Central memory CD8-positive, alpha-beta T cell (primary cell): ENCODE measurements at places on chromosomes 12 and 14.

DNA sequence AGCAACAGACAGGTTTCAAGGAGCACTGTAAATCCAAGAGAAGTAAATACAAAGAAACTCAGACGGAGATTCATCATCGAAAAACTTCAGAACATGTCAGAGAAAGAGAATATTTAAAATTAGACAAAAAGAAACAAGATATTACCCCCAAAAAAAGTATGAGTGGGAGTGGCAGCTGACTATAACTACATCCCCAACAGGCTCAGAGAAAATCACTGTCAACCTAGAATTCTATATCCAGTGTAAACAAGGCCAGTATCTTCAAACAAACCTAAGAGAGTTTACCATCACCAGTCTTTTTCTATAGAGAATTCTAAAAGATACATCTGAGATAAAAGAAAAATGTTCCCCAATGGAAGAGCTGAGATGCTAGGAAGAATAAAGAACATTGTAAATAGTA lies 39.6 kb downstream of the CRY1 start:
- no peak for DNase-seq
- H3K4me3 ChIP-seq = no peak overlapping the region
- peaks cover 11% of the 10 kb centered on the region for H3K4me1 ChIP-seq
- H3K36me3 ChIP-seq = peaks cover 7% of the 10 kb centered on the region
- H3K27me3 ChIP-seq = no peaks in the 10 kb centered on the region

DNA sequence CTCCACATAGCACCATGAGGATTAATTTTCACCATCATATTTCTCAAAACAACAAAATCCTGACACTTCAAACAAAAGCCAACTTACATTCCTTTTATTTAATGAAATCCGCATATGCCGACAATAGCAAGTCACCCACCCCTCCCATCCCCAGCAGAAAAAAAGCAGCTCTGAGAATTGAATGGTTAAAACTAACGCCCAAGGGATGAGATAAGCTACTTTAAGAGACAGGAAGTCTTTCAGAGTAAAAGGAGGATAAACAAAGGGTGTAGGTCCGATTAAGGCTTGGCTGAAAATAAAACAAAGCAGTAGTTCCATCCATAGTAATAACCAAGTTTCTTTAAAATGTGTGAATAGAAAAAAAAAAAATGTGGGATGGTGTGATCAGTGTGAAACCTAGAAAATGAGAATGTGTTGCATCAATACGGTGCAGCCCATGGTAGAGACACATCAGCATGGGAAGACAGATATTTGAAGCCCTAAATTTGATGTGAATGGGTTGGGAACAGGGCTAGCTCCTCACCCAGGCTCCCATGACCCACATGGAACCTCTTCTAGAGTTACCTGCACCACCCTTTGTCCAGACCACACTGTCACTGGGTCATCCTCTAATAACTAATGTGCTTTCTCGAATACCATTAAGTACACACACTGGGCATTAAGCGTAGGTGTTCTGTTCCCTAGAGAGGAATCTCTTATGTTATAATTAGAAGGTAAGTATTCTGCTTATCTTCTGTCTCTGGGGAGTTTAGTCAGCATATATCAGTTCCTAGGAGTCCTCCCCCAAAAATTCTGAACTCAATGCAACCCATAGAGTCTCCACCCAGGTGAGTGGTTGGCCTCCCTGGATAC lies 31.7 kb downstream of the RTRAF start:
- H3K4me1 ChIP-seq = peaks cover 6% of the 10 kb centered on the region
- no peak overlapping the region for H3K4me3 ChIP-seq
- no peak overlapping the region for H3K27ac ChIP-seq
- H3K27me3 ChIP-seq = peaks cover 7% of the 10 kb centered on the region
- no peak for DNase-seq
- no peaks in the 10 kb centered on the region for H3K36me3 ChIP-seq

DNA sequence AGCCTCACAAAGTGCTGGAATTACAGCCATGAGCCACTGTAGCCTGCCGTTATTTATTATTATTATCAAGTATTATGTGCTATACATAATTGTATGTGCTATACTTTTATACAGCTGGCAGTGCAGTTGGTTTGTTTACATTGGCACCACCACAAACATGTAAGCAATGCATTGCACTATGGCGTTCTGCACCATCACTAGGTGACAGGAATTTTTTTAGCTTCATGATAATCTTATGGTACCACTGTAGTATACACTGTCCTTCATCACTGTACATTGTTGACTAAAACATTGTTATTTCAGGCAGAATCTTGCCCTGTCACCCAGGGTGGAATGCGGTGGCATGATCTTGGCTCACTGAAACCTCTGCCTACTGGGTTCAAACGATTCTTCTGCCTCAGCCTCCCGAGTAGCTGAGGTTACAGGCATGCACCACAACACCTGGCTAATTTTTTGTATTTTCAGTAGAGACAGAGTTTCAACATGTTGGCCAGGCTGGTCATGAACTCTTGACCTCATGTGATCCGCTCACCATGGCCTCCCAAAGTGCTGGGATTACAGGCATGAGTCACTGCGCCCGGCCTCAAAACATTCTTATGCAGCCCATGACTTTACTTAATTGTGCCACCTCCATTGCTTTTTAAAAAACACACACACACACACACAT lies 17.1 kb downstream of the MRPL42 start:
- no peak overlapping the region for H3K4me3 ChIP-seq
- H3K36me3 ChIP-seq = peaks cover 26% of the 10 kb centered on the region
- H3K4me1 ChIP-seq = no peaks in the 10 kb centered on the region
- no peaks in the 10 kb centered on the region for H3K27me3 ChIP-seq

GRCh38 chr14:81801921-81802320 lies 268.3 kb upstream of the SEL1L start:
- H3K4me3 ChIP-seq = no peak overlapping the region
- no peak for DNase-seq
- peaks cover 2% of the 10 kb centered on the region for H3K36me3 ChIP-seq
- no peaks in the 10 kb centered on the region for H3K27me3 ChIP-seq
- no peak overlapping the region for H3K27ac ChIP-seq

DNA sequence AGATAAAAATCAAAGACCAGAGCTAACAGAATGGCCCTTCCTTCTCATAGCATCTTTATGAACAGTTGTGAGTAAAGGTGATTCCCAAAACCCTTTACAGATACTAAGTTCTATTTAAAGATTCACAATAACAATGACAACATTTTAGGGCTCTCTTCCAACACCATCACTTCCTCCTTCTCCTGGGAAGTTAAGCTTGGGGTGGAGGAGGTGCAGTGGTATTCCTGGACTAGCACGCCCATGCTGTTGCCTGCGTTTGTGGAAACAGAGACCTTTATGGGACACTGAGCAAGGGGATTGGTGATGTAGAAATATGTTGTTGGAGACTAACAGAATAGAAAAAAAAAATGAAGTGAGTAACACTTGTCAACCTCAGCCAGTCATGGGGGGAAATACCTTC lies 22.5 kb downstream of the SYNE2 start:
- H3K27me3 ChIP-seq = no peaks in the 10 kb centered on the region
- DNase-seq = no peak
- no peak overlapping the region for H3K4me3 ChIP-seq
- H3K27ac ChIP-seq = peak overlapping the region; percentile 48
- H3K36me3 ChIP-seq = peaks cover 5% of the 10 kb centered on the region

DNA sequence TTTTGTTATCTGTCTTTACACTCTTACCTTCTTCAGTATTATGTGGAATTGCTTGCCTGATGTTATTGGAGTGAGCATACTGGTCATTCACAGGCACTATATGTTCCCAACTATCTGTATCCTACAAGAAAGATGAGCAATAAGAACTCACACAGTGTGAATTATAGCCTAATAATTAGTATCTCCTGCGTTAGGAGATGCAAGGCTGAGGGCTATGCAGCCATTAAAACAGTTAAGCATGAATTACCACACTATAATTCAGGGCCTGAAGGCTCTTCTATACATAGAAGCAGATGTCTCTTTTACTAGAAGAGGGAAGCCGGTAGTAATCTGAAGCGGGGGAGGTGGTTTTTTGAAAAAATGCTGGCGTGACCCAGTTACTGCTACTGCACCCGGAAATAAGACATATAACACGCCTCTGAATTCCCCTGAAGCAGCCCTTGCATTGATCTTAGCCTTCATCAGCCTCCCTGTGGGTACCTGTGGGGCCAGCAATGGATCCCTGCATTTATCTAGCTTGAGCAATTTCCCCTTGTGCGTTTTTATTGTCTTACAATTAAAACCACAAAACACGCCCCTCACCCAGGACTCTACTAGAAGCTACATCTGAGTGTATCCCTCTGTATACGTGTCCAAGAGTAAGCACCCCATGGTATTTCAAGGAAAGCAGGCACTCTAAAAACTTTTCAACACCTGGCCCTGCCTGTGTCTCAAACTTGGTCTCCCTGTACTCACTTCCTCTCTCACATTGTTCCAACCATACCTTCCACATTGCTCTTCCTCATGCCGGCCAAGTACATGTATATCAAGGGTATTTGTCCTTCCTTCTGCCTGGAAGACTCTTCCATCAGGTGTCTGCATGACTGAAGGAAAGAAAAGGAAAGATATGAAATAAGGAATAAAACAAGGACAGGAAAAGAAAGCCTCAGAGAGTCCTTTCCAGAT lies 210.9 kb upstream of the ARID2 start:
- no peaks in the 10 kb centered on the region for H3K27me3 ChIP-seq
- H3K36me3 ChIP-seq = no peaks in the 10 kb centered on the region
- peak; percentile 18 for DNase-seq
- peaks cover 13% of the 10 kb centered on the region for H3K4me1 ChIP-seq
- no peak overlapping the region for H3K4me3 ChIP-seq

GRCh38 chr14:31677630-31678029 lies 116.4 kb downstream of the NUBPL start:
- H3K36me3 ChIP-seq = no peaks in the 10 kb centered on the region
- DNase-seq = no peak
- H3K4me3 ChIP-seq = no peak overlapping the region
- no peak overlapping the region for H3K27ac ChIP-seq
- H3K4me1 ChIP-seq = no peaks in the 10 kb centered on the region

- H3K4me3 ChIP-seq = no peak overlapping the region
- H3K36me3 ChIP-seq = peaks cover 5% of the 10 kb centered on the region
- DNase-seq = no peak
- H3K27ac ChIP-seq = no peak overlapping the region
Measured at GRCh38 chr14:92973261-92973797, 50.4 kb downstream of the CHGA start.

DNA sequence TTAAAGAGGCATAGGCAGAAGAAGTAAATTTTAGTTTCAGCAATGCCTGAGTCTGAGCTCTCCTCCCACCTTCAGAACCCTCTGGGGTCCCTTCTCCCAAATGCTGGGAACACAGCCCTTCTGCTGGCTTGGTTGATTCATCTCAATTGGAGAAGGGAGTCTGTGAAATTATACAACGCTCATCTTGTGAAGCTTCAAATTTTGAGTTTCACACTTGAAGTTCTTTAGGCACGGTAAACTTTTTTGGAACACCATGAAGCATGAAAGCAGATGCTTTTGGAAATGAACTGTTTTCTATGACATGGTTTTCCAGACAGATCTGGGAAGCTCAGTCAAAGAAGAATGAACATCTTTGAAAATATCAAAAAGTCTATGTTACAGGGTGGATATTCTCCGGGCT lies 69.9 kb downstream of the TBK1 start:
- H3K4me3 ChIP-seq = no peak overlapping the region
- H3K4me1 ChIP-seq = no peaks in the 10 kb centered on the region
- no peaks in the 10 kb centered on the region for H3K27me3 ChIP-seq
- no peak overlapping the region for H3K27ac ChIP-seq

- no peak overlapping the region for H3K27ac ChIP-seq
- peaks cover 2% of the 10 kb centered on the region for H3K36me3 ChIP-seq
- no peaks in the 10 kb centered on the region for H3K4me1 ChIP-seq
- no peak overlapping the region for H3K4me3 ChIP-seq
Measured at GRCh38 chr12:110862329-110862728, 15.5 kb downstream of the CCDC63 start.

- H3K4me1 ChIP-seq = peaks cover 72% of the 10 kb centered on the region
- H3K4me3 ChIP-seq = peak overlapping the region; percentile 76
- peak overlapping the region; percentile 90 for H3K27ac ChIP-seq
- no peak for DNase-seq
- no peaks in the 10 kb centered on the region for H3K27me3 ChIP-seq
Measured at GRCh38 chr14:64723691-64724577, 19.7 kb downstream of the PLEKHG3 start.

DNA sequence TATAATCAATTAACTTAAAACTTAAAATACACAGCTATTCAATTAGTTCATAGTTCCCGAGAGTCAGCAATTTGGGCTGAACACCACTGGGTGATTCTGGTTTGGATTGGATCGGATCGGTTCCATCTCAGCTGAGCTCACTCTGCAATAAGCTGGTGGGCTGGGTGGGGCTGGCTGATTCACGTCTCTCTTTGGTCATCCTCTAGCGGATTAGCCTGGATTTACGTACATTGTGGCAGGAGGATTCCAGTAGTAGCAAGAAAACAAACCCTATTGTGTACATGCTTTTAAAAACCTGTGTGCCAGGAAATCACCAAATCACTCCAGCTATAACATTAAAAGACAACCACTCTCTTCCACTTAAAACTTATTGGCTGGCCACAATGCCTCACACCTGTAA lies 3.2 kb upstream of the CLEC4C start:
- no peak overlapping the region for H3K27ac ChIP-seq
- no peaks in the 10 kb centered on the region for H3K27me3 ChIP-seq
- peak overlapping the region; percentile 57 for H3K4me3 ChIP-seq
- DNase-seq = no peak
- peaks cover 12% of the 10 kb centered on the region for H3K4me1 ChIP-seq

- no peak overlapping the region for H3K4me3 ChIP-seq
- peaks cover 58% of the 10 kb centered on the region for H3K27me3 ChIP-seq
- no peak overlapping the region for H3K27ac ChIP-seq
- H3K4me1 ChIP-seq = no peaks in the 10 kb centered on the region
Measured at GRCh38 chr12:41979574-41979973, 165.1 kb downstream of the GXYLT1 start.

GRCh38 chr14:38238332-38238731 lies 17.6 kb downstream of the CLEC14A start:
- H3K27ac ChIP-seq = no peak overlapping the region
- no peak for DNase-seq
- no peaks in the 10 kb centered on the region for H3K36me3 ChIP-seq
- H3K4me3 ChIP-seq = no peak overlapping the region
- peaks cover 16% of the 10 kb centered on the region for H3K27me3 ChIP-seq
